ENCODE measurements at places on chromosomes 1 and 21.
A peak's percentile ranks its signal among the peaks of the same experiment; 100 is the strongest.

DNA sequence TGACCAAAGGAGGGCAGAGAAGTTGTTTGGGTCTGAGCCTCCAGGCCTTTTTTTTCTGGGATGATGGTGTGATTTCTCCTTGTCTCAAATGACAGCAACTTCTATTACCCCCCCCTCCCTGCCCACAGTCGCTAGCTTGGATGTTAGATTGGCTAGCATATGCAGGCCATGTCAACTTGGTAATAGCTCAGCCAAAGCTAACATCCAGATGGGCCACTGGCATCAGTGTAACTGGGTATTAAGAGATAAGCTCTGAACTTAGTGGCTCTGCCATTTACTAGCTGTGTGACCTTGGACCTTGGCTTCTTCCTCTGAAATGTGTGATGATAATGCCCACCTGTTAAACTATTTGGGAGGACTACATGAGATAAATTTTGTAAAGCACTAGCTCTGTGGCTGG lies 86.9 kb upstream of the TSPAN2 start:
- DNase-seq: no peak

- no peak for DNase-seq
These were observed 24.5 kb upstream of the SOD1 start for GRCh38 chr21:31634993-31635392.

GRCh38 chr1:220239966-220240365 lies 32.3 kb downstream of the RAB3GAP2 start:
- no peak for DNase-seq

- DNase-seq: no peak
These were observed 97.8 kb downstream of the BEND5 start for GRCh38 chr1:48678710-48679505.

GRCh38 chr1:1956101-1956500 lies 37.0 kb upstream of the TMEM52 start:
- no peak for DNase-seq

DNA sequence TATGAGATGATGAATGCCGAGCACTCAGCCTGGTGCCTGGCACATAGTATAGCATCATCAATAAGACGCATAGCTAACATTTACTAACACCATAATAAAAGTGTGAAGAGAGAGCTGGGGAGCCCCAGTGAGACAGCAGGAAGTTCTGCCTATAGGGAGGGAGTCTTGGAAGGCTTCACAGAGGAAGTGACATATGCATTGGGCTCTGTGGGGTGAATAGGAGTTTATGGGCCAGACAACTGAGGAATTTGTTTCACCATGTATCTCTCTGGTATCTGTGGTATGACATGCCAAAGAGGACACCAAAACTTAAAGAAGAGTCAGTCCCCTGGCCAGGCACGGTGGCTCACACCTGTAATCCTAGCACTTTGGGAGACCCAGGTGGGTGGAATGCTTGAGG lies 118.3 kb upstream of the TMEM51 start:
- no peak for DNase-seq

- no peak for DNase-seq
These were observed 27.5 kb downstream of the RAB4A start for GRCh38 chr1:229298420-229298819.

DNA sequence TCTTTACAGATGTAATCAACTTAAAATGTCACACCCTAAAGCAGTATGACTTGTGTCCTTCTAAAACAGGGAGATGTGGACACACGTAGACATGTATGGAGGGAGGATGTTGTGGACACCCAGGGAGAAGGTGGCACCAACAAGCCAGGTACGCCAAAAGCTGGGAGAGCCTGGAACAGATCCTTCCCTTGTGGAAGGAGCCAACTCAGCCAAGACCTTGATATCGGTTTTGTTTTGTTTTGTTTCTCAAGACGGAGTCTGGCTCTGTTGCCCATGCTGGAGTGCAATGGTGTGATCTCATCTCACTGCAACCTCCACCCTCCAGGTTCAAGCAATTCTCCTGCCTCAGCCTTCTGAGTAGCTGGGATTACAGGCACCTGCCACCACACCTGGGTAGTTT lies 45.6 kb downstream of the CHAF1B start:
- no peak for DNase-seq

GRCh38 chr1:9764550-9764949 lies 59.2 kb downstream of the CLSTN1 start:
- DNase-seq: no peak

GRCh38 chr1:58735586-58735985 lies 35.7 kb upstream of the MYSM1 start:
- no peak for DNase-seq

GRCh38 chr1:93910305-93910704 lies 1.1 kb upstream of the GCLM start:
- DNase-seq: no peak

- DNase-seq: no peak
These were observed 3.5 kb upstream of the TMCO2 start for GRCh38 chr1:40244138-40244744.

GRCh38 chr1:215677112-215677511 lies 110.0 kb downstream of the KCTD3 start:
- DNase-seq: no peak

DNA sequence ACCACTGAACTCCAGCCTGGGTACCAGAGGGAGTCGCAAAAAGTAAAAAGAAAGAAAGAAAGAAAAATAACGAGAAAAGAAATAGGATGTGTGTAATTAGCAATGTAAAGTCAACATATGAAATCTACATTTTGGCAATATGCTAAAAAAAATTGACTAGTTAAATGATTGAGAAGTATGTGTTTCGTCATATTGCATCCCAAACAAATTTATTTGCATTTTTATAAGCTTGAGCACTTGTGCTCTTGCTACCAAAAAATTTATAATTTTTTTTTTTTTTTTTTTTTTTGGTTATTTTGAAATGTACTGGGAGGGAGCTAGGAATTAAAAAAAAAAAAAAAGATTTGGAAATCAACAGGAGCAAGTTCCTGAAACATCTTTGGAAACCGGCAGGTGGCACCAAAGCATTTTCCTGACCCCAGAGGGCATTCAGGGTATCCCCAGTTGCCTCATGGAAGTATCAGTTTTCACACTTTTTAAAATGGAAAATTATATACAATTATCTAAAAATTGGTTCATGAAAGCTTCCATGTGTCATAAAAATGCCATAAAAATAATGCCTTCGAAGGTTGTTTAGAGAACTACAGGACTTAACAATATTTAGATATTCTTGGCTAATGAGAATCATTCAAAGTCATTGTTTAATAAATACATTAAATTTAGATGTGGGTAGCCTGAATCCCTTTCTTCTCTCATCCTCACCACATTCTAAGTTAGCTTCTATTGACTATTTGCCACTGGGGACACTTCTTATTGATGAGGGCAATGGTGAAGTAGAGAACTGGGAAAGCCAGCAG lies 4.8 kb upstream of the HEATR1 start:
- DNase-seq: peak; percentile 52

DNA sequence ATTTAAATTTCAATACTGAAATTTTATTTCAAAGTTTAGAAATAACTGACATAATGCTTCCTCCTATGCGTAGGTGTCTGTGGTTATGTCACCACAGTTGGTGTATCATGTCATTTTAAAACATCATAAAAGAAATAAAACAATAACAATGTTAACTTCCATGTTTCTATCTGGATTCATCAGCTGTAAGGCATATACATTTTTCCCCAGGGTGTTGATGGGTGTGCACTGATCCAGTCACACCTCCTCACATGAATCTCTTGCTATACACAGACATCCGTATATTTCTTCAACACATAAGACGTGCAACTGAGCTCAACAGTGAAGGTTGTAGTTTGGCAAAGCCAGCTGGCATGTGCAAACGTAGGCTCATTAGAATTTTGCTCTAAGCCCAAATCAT lies 6.2 kb downstream of the KCNA3 start:
- no peak for DNase-seq

DNA sequence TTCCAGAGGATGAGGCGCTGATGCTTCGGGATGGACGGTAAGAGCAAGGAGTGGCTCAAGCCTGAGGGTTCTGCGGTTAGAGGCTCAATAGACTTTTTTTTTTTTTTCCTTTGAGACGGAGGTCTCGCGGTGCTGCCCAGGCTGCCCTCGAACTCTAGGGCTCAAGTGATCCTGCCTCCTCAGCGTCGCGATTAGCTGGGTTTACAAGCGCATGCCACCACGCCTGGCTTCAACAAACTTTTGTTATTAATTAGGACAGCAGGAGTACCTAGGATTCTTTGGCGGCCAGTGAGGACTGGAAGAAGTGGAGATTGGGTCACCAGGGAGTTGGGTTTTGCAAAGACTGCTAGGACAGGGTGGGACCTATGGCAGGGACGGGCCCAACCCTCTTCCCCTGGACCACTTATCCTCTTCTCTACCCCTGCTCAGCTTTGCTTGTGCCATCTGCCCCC lies 587 bp downstream of the SCNM1 start:
- DNase-seq: no peak

GRCh38 chr1:32869923-32870614 lies 643 bp downstream of the FNDC5 start:
- DNase-seq: no peak

DNA sequence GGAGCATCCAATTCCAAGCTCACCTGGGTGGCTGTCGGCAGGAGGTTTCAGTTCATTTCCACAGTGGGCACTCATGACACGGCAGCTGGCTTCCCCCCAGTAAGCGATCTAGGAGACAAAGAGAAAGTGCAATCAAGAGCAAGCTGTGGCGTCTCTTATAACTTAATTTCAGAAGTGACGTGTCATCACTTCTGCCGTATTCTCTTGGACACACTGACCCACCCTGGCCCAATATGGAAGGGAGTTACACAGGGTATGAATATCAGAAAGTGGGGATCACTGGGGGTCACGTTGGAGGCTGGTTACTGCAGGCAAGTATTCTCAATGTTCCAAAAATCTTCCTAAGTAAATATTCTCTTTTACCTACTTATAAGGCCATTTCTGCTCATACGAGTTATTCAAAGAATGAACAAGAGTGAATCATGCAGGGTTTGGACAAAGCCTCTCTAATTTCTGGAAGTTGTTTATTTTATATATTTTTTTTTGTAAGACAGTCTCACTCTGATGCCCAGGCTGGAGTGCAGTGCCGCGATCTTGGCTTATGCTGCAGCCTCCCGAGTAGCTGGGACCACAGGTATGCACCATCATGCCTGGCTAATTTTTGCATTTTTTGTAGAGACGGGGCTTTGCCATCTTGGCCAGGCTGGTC lies 46.5 kb upstream of the GREM2 start:
- DNase-seq: no peak

- no peak for DNase-seq
These were observed 1422.5 kb downstream of the KCNT2 start for GRCh38 chr1:195185736-195186135.

GRCh38 chr1:81484284-81484683 lies 316.4 kb upstream of the ADGRL2 start:
- DNase-seq: no peak

DNA sequence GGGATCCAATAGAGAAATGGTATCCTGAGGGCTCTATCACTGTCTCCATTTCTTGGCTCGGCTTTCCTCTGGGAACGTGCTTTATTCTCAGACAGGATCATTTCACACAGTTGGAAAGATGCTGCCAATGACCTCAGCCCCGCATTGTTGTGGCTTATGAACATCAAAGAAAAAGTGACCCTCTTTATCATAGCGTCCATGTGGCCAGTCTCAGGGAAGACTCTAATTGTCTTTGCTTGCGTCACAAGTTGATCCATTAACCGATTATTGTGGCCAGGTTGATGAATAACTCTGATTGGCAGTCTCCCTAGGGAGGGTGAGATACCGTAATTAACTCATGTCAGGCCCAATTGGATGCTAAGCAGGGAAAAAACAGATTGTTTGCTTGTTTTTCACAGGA lies 10.4 kb upstream of the TMEM9 start:
- no peak for DNase-seq

GRCh38 chr1:205518661-205519540 lies 14.4 kb downstream of the CDK18 start:
- DNase-seq: no peak

- no peak for DNase-seq
These were observed at the start of gene ERICH3 for GRCh38 chr1:74673351-74674111. TSS of gene ERICH3 (minus strand) at chr1:74673792. CDS start at chr1:74673519, 273 bp downstream.

- DNase-seq: no peak
These were observed 31.6 kb upstream of the PADI6 start for GRCh38 chr1:17340358-17340757.

DNA sequence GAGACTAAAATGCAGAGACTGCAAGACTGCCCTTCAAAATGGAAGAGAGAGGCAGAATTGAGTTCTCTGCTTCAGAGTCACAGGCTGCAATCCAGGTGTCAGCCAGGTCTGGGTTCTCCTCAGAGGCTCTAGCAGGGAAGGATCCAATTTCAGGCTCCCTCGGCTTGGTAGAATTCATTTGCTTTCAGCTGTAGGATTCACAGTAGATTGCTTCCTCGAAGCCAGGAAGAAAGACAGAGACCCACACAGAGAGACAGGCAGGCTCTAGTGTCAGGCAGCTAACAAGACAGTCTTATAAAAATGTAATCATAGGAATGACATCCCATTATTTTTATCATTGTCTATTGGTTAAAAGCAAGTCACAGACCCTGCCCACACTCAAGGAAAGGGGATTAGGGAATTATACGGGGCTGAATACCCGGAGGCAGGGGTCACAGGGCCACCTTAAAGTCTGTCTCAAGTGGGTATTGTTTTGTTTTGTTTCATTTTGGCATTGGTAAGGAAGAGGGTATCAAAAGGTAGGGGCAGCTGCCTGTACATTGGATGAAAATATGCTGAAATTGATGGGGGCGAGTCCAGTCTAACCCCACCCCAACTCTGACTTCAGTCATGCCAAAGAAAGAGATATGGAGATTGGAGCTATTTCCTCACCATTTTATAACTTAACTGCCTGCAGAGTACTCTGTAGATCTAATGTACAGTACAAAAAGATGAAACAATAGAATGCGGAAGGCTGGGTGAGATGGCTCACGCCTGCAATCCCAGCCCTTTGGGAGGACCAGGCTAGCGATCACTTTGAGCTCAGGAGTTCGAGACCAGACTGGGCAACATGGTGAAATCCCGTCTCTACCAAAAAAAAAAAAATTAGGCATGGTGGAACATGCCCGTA lies 9.5 kb upstream of the TBCE start:
- DNase-seq: no peak

DNA sequence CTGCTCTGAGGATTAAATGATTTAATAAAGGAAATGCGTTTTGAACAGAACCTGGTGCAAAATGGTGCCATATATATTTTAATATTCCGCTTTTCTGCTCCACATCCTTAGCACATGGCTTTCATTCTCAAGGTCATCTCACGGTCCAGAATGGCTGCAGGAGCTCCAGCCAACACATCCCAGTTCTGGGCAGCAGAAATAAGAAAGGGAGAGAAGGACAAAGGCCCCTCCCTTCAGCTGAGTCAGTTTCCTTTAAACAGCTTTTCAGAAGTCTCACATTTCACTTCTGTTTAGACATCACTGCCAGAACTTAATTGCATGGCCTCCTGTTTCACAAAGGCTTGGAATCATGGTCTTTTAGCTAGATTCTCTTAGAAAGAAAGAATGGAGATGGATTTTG lies 75.2 kb upstream of the LRRN2 start:
- no peak for DNase-seq

GRCh38 chr1:109529881-109530456 lies 9.7 kb upstream of the GPR61 start:
- DNase-seq: no peak

DNA sequence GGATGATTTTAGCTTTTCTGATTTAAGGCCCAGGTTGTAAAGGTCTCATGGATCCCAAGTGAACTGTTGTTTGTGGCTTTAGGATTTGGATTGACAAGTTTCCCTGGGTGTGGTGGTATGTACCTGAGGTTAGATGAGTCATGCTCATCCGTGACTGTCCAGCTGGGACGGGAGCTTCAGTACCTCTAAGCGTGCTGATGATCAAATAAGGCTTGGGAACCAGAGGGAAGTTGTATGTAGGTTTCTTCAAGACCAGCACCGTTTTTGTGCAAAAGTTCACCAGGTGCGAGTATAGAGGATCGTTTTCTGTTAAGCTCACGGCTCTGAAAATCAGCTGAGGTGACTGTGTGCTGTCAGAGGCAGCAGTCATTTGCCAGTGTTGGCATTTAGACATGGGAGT lies 19.8 kb downstream of the PLA2G2E start:
- DNase-seq: no peak

Data from stimulated activated CD4-positive, alpha-beta T cell treated with anti-CD3 and anti-CD28 coated beads, Interleukin-15, amount 100 ng/mL, for 24 hours (primary cell).